Right ventricle myocardium inferior (tissue), 1 donor: ENCODE measurements at places on chromosomes 3 and 15. TPM values are rescaled to one million over a fixed set of nuclear protein-coding genes. Genes with fewer than 3 reads are reported as not detected.

DNA sequence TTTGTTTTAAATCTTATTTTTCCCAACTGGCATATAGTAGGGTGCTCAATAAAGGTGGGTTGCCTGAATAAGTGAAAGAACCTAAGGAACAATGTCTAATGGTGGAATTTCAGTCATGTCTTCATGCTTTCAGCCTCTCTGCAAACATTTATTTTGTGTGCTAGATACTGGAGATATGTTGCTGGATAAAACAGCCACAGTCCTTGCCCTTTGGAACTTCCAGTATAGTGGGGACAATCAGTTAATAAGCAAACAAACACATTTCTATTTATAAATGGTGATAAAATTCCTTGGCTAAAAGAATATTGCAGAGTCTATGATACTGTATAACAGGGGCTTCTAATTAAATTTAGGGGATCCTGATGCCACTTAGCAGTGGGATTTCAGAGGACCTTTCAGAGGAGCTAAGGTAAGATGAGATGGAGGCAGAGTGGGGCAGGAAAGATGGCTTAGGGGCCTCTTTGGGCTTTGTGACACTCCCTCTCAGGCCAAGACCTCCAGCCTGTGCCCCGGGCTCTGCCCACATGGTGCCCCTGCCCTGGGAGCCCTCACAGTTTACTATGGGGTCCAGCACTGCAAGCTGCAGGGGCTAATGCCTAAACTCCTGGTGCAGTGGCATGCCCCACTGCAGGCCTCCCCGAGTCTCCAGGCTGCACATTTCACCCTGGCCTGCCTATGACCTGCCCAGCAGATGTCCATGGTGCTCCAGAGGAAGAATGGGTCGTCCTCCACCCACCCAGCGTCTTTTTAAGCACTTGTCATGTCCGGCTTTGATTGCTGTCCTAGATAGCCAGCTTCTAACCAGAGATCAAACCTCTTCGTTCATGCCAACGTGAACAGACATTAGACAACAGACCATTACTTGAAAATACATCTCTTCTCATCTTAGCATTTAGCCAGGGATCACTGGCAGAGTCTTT lies 61.6 kb upstream of the PRR23C start:
- no peak for DNase-seq

- no peak for DNase-seq
These were observed 25.4 kb downstream of the SH3BP5 start for GRCh38 chr3:15306979-15307359.

DNA sequence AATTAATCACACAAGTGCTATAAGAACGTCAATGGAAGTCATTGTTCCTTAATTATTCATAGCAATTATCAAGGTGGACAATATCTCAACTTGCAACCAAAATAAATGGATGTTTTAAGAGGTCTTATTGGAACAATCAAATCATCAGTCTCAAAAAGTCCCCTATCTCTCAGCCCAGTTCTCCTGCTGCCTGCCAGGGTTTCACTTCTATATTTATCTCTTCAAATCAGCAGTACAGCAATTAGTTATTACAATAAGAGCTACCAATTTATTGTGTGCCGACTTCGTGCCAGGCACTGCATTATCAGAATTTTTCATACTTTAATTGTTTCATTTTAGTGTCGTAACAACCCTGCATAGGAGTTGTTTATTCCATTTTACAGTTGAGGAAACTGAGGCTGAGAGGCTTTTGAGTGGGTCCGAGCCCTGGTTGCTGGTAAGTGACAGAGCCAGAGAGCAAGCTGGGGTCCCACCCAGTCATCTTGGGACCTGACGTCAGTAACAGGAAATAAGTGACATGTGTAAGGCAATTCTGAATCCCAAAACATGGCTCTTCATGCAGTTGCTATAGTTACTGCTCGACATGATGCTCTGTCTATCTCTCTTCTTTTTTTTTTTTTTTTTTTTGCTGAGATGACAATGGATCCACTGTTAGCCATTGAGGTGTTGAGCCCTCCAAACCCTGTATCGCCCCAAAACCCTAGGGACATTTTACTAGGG lies 8.8 kb upstream of the KCTD6 start:
- no peak for DNase-seq

The AP3B2 gene
- 0.54 TPM for total RNA-seq

The ELL3 gene
- total RNA-seq, result 1.5 TPM

GRCh38 chr15:62085740-62086139 lies 19.0 kb downstream of the C2CD4A start:
- DNase-seq, result no peak

DNA sequence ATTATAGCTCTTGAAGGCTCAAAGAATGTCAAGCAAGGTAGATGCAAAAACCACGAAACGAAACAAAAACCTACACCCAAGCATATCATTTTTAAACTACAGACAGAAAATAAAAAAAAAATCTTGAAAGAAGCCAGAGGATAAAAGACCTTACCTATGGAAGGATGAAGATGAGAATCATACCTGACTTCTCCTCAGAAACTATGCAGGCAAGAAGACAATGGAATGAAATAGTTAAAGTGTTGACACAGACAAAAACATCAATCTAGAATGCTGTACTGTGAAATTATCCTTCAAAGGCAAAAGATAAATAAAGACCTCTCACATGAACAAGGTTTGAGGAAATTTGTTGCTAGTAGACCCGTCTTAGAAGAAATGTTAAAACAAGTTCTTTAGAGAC lies 372.0 kb downstream of the ZIC4 start:
- DNase-seq, result no peak

The KLHL40 gene
- total RNA-seq, result not detected

The CKMT1A gene
- total RNA-seq, result 0.43 TPM

- DNase-seq, result no peak
These were observed 10.4 kb downstream of the WDR48 start for GRCh38 chr3:39062180-39062579.

DNA sequence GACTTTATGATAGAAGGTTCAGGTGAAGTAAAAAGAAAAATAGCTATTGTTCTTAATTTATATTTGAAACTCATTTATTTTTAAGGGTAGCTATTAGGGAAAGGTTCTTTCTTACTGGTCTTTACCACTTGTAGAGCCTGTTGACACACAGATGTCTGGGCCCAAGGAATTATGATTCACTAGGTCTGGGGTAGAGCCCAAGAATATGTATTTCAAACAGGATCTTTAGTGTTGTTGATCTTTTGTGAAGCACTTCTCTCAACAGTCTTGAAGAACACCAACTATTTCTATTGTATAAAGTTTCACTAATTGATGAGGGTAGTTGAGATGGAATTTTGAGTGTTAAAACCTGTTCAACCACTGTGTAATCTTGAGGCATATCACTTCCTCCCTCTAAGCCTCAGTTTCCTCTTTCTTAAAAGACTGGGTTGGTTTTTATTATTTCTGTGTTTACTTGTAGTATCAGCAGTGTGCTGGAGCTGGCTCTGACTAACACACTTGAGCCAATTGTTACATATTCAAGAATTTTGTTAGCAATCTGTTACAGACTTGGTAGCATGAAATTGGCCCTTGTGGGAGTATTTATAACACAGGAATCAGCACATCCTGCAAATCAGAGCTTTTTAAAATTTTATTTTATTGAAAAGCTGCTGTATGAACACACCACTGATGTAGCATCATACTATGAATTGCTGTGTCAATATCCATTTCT lies 155.9 kb downstream of the RBMS3 start:
- no peak for DNase-seq

The POPDC2 gene
- total RNA-seq, result 605 TPM

The RTP2 gene
- total RNA-seq, result not detected

The GOLGA8O gene
- 1.5 TPM for total RNA-seq

DNA sequence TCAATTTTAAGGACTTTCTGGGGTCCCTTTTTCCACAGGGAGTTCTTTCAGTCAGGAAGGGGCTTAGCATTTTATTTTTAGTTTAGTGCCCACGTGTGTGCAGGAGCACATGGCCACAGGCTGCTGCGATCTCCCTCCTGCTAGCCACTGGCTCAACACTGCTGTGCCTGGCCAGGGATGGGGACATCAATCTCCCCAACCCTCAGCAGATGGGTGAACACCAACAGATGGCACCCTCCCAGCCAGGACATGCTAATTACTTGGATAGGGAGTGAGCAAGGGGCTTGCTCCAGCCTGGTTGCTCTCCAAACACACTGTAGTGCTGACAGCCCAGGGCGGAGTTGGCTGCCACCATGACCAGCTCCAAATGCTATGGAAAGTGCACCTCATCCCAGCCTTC lies 7.4 kb upstream of the RIOX2 start:
- DNase-seq, result no peak

The FGF12 gene
- total RNA-seq, result 340 TPM

GRCh38 chr3:49671291-49672288 lies 2.6 kb upstream of the APEH start:
- DNase-seq, result no peak

- DNase-seq, result no peak
These were observed 64.5 kb downstream of the RBPMS2 start for GRCh38 chr15:64710676-64711428.

- DNase-seq, result no peak
These were observed 31.1 kb upstream of the FGD5 start for GRCh38 chr3:14787630-14788029.

The PLEKHO2 gene
- total RNA-seq, result 10.4 TPM

The COL6A5 gene
- total RNA-seq, result not detected

DNA sequence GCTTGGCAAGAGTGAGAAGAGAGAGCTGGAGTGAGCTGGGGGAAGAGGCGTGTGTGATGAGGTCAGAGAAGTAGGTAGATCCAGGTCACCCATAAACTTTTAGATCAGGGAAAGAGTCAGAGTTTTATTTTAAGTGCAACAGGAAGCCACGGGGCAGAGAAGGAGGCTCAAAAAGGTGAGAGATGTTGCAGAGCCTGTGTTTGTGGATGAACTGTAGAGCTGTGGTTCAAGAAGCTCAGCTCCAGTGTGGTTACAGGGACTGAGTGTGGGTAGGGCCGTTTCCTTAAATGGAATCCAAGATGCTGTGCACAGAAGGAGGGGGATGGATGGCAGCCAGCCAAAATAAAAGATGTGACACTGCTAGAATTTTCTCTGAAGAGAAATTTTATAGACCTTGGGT lies 337.2 kb downstream of the SATB1 start:
- DNase-seq, result no peak

The PAK6 gene
- 10.1 TPM for total RNA-seq

The NEK10 gene
- total RNA-seq, result 9.8 TPM

The LIPC gene
- 0.70 TPM for total RNA-seq

DNA sequence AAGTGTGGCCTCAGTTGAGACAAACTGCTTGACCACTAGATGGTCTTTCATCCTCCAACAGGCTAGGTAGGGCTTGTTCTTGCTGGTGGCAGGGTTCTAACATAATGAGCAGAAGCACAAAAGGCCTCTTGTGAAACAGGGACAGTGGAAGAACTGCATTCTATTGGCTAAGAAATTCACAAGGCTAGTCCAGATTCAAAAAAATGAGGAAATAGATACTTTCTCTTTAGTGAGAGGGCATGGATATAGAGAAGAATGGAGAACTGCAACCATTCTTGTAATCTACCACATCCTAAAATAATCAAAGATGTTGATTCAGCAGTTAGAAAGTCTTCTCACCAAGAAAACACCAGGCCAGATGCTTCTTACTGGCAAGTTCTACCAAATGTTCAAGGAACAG lies 143.7 kb upstream of the LRIG1 start:
- no peak for DNase-seq

The LRTM1 gene
- total RNA-seq, result not detected

The HEMK1 gene
- total RNA-seq, result 14.0 TPM

- no peak for DNase-seq
These were observed 31.7 kb upstream of the MNS1 start for GRCh38 chr15:56496635-56497034.

DNA sequence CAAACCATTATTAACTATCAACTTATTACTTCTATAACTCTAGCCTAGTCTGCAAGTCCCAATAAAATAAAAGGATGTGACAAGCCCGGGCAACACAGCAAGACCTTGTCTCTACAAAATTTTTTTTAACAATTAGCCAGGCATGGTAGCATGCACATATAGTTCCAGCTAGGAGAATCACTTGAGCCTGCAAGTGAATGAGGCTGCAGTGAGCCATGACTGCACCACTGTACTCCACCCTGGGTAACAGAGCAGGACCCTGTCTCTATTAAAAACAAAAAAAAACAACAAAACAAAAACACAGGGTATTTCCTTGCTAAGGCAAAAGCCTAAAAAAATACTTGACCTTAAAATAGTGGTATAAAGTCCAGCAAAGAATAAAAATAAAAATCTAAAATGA lies 31.4 kb downstream of the ANKRD28 start:
- DNase-seq, result no peak

- no peak for DNase-seq
These were observed 140.6 kb downstream of the EEFSEC start for GRCh38 chr3:128293930-128294329.

- DNase-seq, result no peak
These were observed 8.0 kb downstream of the PXK start for GRCh38 chr3:58340594-58341244.

DNA sequence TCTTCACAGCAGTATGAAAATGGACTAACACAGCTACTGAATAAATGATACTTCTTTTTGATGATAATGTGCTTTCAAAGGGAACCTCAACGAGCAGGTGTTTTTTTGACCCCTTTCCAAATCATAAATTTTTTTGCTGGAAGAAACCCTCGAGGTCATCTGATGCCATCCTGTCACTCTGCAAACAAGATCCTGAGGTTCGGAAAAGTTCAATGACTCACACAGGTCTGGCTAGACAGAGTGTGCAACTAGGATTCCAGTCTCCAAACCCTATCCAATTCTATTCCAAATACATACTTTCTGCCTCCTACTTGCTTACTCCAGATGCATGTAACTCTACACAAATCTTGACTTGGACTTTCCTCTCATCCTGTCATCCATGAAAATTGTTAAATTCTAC lies 124.7 kb downstream of the NEDD4 start:
- no peak for DNase-seq

The SLC22A14 gene
- total RNA-seq, result not detected

The FAM240A gene
- total RNA-seq, result not detected

DNA sequence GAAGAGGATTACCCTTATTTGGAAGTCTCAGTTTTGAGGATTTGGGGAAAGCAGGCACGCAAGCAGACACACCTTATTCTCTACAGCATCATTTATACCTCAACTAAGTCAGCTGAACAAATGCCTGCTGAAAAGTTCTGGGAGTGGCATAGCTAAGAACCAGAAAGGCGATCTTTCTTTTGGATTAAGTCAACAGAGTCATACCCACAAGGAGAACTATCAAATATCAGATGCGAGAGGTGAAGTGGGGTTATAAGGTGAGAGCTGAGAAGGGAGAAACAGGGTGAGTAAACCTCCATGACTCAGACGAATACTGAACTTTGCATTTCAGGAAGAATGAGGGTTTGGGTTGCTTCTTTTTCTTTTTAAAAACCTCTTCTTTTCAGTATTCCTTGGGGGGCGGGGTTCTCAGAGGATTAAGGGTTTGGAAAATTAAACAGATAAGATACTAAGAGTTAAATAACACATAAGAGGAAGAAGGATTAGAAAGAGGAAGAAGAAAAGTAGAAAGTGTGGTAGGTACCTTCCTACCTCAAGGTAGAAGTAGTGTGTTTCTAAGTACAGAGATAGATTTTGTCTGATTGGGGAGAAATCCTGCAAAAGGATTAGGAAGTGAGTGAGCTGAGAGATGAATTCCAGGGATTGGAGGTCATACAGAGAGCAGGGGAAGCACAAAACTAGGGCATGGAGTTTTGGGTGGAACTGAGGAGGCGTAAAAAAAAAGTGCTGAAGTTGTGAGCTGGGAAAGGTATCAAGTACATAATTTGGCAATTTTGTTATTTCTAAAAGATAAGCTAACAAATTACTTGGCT lies 41.3 kb upstream of the ICE2 start:
- no peak for DNase-seq

The COX17 gene
- 167 TPM for total RNA-seq

- DNase-seq, result no peak
These were observed 410.4 kb upstream of the RORA start for GRCh38 chr15:61639491-61639890.

GRCh38 chr15:40258544-40258943 lies 19.7 kb downstream of the PAK6 start:
- no peak for DNase-seq

- no peak for DNase-seq
These were observed 8.6 kb downstream of the TLR9 start for GRCh38 chr3:52216585-52217408.

The NANOGP8 gene
- not detected for total RNA-seq
